ENCODE measurements at places on chromosomes 5 and 9. TPM values are rescaled to one million over a fixed set of nuclear protein-coding genes. Genes with fewer than 3 reads are reported as not detected.

DNA sequence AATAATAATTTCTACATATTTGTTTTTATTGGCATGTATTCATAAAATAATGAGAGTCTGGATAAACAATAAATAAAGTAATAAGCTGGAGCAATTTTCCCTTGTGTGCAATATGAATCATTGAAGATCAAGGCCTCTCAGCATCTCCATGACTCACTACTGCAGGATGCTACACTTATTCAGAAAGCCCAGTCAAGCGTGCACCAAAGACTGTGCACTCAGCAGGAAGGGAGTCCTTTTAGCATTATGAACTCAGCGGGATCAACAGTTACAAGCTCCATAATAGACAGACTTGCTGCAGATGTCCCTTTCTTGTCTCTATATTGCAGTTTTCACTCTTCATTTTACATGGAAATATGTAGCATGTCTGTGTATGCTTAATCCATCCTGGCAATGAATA, 485.3 kb downstream of the CDH9 start:
- no peak for DNase-seq

DMAC1 gene
- 34.5 TPM for total RNA-seq

DNA sequence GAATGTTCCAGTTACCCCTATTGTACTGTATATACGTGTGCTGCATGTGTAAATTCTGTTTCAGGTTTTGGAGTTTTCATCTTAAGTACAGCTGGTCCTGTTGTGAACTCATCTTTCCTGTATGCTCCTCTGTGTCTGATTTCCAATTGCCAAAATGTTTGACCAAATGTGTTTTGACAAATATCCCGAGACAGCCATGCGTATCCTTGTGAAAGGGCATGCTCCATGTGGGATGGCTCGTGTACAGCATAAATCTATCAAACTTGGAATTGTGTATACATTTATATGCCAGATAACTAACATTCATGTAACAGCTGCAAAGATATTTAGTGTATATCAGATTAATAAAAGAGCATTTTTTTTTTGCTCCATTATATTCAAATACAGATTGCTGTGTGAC, 69.5 kb upstream of the IQGAP2 start:
- DNase-seq, result no peak

- DNase-seq, result peak; percentile 83
Observed at GRCh38 chr9:123548741-123549545, 192.9 kb downstream of the CRB2 start.

- DNase-seq, result no peak
Observed at GRCh38 chr5:112472614-112473013, 53.5 kb upstream of the EPB41L4A start.

GRCh38 chr9:22483528-22484070, 37.0 kb downstream of the DMRTA1 start:
- no peak for DNase-seq

- no peak for DNase-seq
Observed at GRCh38 chr9:107600060-107600573, 110.5 kb upstream of the KLF4 start.

GRCh38 chr9:106358331-106358730, 504.6 kb upstream of the ZNF462 start:
- no peak for DNase-seq

DNA sequence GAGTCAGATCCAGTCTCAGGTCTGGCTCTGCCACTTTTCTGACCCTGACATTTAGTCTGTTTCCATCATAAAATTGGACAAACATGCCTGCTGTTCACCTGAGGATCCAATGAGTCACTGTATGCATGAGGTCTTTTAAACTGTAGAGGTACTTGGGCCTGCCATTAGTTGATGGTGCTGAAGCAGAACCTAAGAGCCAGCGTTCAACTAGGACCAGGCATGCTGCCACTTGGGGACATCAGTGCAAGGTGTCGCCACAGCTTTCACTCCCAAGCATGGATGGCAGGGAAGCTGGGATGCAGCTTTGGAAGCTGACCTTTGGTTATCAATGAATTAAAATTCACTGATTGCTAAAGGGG, 37.1 kb downstream of the NEUROG1 start:
- no peak for DNase-seq

DNA sequence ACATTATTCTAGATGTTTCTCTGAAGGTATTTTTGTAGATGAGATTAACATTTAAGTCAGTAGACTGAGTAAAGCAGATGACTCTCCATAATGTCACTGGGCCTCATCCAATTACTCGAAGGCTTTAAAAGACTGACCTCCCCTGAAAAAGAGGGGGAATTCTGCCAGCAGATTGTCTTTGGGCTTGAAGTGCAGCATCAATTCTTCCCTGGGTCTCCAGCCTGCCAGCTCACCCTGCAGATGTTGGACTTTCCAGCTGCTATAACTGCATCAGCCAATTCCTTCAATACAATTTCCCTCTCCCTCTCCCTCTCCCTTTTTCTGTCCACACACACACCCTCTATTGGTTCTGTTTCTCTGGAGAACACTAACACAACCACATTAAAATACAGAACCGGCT, 472.8 kb downstream of the SPOCK1 start:
- DNase-seq, result no peak

GRCh38 chr5:40045429-40045828, 620.6 kb upstream of the DAB2 start:
- no peak for DNase-seq

DNA sequence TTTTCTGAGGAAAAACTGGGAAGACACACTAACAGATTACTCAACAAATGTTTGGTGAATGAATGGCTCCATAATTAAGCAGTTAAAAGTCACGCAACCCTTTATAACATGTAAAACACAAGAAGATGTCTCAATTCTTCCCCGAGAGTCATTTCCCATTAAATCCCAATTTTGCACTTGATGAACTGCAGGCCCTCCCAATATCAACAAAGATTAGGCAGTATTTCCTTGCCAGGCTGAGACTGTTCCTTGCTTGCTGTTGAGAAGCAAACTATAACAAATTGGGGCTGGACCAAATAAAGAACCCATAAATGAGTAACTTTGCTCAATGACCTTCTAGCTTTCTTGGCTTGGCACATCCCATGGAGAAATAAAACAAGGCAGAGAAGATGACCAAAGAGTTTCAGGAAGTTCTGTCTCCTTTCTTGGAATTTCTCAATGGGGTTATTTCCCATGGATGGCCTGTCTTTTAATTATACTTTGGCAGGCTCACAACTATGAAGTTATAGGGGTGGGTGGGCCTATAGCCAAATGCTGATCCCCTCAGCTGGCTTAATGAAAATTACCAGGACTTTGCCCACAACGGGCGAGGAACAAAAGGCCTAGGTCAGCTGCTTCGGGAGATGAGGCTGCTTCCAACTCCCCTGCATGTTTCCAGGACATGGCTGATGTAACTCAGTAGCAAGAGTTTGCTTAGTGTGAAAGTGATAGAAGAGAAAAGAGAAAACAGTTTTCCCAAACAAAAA, 243.1 kb upstream of the RFX3 start:
- DNase-seq, result no peak

DNA sequence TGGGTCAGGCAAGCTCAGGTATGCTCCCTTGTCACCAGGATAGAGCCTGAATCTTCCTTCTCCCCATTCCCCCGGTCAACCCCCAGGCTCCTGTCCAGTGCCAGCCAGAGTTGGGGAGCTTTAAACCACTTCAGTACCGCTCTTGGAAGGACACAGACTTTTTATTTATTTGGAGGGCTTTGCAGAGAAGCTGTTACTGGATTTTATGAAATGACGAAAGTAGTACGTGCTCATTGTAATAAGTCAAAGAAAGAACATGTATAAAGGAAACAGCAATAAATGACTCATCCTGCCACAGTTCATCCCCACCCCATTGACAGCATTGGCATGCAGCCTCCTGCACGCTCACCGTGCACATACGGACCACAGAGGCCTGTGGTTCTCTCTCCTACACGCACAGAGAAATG, 230.3 kb downstream of the AUH start:
- DNase-seq, result peak; percentile 91

GRCh38 chr5:172321593-172321992, 38.0 kb upstream of the UBTD2 start:
- no peak for DNase-seq

- DNase-seq, result no peak
Observed at GRCh38 chr5:56389261-56389660, 156.1 kb upstream of the ANKRD55 start.

- DNase-seq, result no peak
Observed at GRCh38 chr5:138694146-138694545, 59.1 kb upstream of the CTNNA1 start.

DNA sequence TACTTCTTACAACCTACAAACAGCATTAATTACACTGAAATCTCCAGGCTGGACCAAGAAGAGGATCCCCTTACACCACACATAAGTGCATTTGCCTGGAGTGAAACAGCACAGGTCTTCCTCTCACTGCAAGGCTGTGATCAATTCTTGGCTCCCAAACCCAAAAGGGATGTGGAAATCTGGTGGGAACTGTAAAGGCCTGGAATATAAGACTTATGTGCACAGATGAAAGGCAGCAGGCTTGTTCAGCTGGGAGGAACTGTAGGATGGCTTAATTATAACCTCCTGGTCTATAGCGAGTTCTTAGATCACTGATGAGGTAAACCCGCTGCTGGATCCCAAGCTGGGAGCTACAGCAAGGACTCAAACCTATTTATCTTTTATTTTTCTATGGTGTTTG, 182.9 kb upstream of the TNC start:
- no peak for DNase-seq

- DNase-seq, result no peak
Observed at GRCh38 chr9:78682216-78682615, 385.3 kb downstream of the PSAT1 start.

BHMT2 gene
- not detected for total RNA-seq

DNA sequence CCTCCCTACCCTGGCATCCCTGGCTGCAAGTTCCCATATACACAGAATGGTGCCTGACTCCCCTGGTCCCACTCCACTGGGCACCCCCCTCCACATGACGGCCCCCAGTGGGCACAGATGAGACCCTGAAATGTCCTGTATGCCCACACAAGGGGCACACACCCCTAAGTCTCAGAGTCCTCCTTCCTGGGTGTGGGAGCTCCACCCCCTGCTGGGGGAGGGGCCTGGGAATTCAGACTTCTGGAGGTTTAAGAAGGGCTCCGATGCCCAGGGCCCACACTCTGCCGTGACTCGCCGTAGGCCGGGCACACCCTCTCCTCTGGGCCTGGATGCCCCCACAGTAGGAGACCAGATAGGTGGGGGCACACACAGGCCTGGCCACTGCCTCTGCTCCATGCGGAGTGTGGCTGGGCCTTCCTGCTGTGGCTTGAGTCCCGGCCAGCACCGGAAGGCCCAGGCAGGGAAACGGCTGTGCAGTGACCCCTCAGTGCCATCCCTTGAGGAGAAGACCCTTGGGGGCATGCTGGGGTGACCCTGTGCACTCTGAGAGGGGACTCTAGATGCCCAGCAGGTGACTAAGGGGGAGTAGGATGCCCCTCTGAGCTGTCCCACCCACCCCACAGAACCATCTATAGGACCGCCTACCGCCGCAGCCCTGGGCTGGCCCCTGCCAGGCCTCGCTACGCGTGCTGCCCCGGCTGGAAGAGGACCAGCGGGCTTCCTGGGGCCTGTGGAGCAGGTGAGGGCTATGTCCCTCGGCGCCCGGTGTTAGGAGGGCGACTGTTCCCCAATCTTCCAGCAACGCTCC, 6.5 kb downstream of the EGFL7 start:
- peak; percentile 37 for DNase-seq

DNA sequence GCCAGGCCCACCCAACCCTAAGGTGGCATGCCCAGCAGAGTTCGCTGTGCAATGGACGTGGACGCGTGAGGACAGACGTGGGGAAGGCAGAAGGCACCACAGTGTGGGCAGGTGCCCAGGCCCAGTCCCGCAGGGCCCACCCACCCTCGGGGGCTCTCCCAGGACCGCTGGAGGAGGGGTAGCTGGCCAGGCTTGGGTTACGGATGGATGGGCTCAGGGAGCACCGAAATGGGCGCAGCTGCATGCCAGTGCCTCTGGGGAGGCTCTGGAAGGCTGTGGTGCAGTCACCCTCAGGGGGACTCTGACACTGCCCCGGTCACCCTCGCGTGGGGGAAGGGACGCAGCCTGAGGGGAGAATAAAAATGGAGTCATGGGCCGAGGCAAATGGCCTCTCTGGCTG, 9.6 kb upstream of the GPSM1 start:
- DNase-seq, result no peak

GRCh38 chr5:14173377-14174229, 30.5 kb downstream of the TRIO start:
- DNase-seq, result no peak

GRCh38 chr5:72205431-72206009, 98.2 kb downstream of the MAP1B start:
- no peak for DNase-seq

DNA sequence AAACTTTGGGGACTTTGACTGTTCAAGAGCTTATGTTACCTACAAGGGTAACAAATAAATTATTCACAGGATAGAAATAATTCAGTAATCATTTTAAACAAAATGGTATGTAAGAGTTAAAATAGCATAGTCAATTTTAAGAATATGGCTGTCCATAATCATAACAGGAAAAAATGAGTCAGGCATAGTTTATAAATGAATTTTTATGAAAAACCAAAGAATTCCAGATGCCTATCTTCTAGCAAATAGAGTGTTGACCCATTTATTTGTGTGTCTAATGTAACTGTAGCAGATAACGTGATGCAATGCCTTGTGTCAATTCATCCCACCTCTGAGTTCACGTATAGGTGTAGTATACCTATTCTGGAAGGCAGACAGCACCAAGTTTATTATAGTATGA, 169.7 kb upstream of the CDH9 start:
- no peak for DNase-seq

- DNase-seq, result no peak
Observed at GRCh38 chr5:127924606-127925005, 159.0 kb upstream of the SLC12A2 start.

LCN2 gene
- total RNA-seq, result not detected

DNA sequence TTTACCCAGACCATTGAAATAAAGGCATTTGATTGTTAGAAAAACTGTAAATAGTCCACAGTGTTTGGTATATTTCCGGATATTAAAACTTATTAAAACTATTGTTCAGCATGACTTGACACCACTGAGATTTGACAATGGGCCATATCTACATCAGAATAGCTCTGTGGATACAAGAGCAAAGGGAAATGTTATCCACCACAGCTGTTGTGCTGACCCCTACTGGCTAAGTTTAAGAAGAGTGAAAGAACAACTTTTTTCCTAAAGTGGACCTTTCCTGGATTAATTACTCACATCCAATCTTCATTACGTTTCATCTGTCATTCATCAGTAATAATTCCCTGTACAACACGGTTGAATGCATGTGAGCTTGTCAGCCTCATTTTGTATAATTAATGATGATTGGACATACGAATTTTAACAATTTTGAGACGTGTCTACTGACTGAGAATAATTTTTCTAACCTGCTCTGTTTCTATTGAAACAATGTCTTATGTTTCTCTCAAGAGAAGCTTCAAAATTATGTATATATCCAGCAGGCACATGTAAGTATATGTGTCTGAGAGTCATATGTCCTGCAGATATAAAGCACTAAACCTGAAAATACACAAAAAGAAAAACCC, 1952.6 kb downstream of the MAT2B start:
- DNase-seq, result no peak

GRCh38 chr9:16769291-16769690, 101.2 kb downstream of the BNC2 start:
- no peak for DNase-seq

- no peak for DNase-seq
Observed at GRCh38 chr5:112929336-112930081, 7.5 kb upstream of the REEP5 start.

All from activated CD4-positive, alpha-beta T cell treated with anti-CD3 and anti-CD28 coated beads for 36 hours (primary cell).